Endodermal cell (in vitro differentiated cells): ENCODE measurements at places on chromosomes 3 and 15.
A peak's percentile ranks its signal among the peaks of the same experiment; 100 is the strongest.

DNA sequence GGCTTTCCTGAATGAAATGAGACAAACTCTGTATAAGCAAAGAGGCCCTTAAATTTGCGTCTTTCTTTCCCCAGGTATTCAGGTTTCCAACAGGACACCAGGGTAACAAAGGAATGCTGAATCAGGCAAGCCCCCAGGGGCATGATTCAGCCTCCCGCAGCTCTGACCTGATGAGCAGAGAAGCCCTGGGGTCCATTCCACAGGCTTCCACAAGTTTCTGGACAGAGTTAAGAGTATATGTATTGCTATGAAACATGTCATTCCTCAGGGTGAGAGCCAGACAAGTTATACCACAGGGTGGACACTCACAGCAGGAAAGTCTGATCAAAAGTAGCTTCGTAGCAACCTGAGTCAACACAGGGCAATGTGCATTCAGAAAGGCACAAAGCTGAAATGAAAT, 68.1 kb upstream of the CTNNB1 start:
- DNase-seq, result no peak

DNA sequence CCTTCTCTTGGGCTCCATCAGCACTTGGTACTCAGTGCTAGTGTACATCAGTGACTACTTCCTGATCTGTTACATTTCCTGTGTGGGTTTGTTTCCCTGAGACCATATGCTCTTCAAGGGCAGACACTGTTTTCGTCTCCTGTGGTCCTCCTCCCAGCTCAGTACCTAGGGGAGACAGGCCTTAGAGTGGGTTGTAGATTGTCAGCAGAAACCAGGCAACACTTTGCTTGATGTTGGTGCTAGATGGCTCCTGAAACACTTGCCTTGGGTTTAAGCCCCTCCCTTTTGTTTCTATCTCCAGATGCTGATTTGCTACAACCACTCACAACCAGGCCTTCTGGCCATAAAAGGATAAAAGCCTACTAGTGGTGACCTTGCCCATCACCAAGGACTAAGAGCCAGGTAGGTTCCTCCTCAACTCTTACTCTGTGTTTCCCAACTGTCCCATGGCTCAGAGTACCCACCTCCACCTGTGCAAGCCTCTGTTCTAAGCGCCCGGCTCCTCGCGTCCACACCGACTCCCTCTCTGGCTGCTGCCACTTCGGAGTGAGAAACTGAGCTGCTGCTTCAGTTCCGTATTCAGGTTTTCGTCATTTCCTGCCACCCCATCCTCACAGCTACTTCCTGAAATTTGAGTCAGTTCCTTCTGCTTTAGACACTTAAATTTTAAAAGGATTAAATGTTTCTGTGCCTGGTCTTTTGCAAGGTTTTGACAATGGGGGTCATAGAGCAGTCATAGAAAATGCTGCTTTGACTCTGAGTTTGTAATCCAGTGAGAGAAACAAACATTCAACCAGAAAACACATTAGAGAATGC, at the start of gene HCLS1:
HCLS1 (minus strand) TSS at position 548 of the 816 bp plus-strand sequence. CDS start 2,556 bp downstream, outside the sequence.
- no peak for DNase-seq

DNA sequence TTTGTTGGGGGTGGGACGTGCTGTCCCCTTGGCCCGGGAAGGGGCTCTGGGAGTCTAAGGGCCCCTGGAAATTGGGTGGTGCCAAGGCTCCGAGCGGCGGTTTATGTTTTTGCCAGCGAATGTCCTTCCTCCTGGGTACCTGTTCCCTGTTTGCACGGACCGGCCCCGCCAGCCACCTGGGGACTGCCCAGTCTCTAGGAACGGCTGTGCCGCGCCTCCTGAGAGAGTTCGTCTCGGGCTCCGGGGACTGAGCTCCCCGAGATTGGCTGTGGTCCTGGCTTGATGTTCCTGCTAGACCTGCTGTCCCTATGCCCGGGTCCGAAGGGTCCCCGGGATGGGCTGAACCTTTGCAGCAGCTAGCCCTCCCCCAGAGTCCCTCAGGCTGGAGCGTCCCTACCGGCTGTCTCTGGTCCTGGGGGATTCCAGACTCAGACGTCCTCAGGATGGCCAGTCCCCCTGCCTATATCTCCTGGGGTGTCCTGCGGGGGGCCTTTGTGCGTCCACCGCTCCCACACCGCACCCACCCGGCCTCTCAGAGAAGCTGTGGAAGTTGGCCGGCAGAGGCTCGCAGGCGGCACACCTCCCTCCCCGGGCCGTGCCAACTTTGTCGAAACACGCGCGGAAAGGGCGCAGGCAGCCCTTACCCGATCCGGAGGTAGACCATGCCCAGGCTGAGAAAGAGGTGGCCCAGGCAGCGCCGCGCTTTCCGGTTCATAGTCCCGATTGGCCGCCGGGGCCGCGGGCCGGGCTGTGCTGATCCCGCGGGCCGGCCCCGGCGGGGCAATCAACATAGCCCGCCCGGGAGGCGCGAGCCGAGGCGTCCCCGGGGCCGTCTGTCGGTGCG, 547 bp downstream of the WNT7A start:
- DNase-seq, result peak; percentile 86

GRCh38 chr3:45580112-45580765, 14.3 kb upstream of the LIMD1 start:
- no peak for DNase-seq

DNA sequence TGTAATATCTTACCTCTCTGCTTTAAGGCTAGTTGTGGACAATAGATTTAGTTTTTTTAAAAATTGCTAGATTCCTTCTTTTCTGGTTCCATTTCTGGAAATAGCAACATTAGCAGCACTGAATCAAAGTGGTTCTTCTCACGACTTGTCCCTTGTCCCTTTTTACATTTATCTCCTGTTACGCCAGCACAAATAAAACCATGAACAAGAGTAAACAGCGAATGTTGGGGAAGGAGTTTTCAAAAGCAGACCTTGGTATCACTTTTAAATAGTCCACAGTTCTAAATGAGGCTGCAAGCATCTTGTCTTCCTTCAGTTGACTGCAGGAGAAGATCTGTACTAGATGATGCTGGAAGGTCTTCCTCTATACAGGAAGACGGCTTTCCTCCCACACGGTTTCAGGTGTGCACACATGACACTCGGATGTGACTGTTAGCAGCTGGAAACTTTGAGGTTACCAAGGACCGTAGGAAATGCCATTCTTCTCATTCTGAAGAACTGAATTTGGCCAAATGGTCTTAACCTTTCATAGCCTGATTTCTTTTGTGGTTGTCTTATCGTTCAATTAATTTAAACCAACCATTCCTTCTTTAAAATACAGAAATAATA, 251.0 kb upstream of the ICE2 start:
- DNase-seq, result no peak

DNA sequence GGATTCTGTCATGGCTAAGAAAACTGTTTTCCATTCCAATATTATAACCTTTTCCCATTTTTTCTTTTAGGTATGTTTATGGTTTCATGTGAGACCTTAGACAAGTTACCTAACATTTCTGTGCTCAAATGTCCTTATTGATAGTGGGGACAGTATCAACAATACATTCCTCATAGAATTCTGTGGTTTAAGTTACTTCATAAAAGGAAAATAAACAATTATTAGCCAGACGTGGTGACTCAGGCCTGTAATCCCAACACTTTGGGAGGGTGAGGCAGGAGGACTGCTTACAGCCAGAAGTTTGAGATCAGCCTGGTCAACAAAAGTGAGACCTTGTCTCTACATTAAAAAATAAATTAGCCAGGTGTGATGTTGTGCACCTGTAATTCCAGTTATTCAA, 436.8 kb upstream of the CNTN4 start:
- DNase-seq, result no peak

DNA sequence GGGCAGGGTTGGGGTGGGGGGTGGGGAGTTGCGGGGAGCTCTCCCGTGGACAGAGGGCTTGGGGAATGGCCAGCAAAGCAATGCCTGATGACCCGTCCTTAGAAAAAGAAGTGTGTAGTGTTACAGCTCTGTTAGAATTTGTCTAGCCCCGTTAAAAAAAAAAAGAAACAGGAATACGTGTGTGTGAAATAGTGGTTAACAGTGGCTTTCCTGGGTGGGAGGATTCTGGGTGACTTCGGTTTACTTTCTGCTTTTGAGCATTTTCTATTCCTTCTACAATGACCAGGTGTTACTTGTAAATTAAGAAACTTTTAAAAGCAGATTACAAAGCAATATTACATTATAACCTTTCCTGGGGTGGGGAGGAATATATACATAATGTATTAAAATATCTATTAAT, 25.0 kb downstream of the H1-8 start:
- DNase-seq, result no peak

GRCh38 chr15:84921121-84921520, 36.7 kb downstream of the SLC28A1 start:
- DNase-seq, result no peak

DNA sequence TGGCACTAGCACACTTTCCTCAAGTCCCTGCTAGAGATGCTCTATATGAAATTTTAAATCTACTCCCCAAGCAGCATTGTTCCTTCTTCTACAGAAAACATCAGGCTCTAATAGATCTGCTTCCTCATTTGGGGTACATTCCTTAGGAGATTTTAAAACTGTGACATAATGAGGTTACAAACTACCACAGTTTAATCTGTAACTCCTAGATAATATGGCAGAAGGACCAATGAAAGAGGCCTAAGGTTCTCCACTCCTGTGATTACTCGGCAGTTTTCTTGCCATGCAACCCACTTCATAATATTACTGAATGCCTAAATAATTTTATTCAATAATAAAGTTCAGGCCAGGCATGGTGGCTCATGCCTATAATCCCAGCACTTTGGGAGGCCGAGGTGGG, 16.1 kb downstream of the ZNF106 start:
- DNase-seq, result no peak

DNA sequence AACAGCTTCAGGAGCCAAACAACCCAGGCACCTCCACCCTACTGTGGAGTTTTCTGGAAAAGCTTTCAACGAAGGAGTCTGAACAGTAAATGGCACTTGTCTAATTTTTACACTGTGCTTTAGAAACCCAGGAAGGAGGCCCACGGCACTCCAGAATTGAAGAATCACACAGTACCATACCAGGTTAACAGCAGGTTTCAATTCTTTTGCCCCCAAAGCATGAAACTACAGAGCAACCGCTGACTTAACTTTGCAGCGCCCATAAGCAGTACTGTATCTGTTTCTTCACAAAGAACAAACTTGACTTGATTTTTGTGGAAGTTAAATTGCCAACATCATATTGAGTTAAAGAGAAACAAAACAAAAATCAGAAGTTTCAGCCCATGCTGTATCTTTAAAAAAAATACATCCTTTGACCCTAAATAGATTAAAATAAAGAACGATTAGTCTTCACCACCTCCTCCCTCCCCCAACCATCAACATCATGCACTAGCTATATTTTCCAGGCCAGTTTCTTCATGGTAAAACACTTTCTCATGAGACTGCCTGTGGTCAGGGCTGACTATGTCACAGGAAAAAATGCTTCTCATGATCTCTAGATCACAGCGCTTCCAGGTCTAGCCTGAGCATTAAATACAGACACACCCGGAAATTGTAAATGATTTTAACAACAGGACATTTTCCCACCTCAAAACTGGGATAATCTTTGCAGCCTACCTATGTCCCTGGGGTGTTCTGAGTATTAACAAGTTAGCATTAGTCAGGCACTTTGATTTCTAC, 456.3 kb downstream of the FOXP1 start:
- DNase-seq, result no peak

DNA sequence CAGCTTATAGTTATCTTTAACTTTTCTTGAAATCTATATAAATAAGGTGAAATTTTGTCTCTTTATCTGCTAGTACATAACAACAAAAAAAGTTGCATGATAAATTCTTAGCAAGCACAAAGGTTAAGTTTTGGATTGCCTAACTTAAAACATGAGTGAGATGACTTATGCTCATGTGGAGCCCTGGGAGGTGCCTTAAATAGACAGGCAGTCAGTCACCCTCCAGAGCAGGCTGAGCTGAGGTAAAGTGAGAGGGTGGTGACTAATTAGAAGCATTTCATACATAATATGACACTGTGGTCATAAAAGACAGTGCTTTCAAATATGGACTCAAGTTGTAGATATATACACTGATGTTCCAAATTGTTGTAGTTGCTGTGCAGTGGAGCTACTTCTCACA, 14.6 kb upstream of the MME start:
- no peak for DNase-seq

DNA sequence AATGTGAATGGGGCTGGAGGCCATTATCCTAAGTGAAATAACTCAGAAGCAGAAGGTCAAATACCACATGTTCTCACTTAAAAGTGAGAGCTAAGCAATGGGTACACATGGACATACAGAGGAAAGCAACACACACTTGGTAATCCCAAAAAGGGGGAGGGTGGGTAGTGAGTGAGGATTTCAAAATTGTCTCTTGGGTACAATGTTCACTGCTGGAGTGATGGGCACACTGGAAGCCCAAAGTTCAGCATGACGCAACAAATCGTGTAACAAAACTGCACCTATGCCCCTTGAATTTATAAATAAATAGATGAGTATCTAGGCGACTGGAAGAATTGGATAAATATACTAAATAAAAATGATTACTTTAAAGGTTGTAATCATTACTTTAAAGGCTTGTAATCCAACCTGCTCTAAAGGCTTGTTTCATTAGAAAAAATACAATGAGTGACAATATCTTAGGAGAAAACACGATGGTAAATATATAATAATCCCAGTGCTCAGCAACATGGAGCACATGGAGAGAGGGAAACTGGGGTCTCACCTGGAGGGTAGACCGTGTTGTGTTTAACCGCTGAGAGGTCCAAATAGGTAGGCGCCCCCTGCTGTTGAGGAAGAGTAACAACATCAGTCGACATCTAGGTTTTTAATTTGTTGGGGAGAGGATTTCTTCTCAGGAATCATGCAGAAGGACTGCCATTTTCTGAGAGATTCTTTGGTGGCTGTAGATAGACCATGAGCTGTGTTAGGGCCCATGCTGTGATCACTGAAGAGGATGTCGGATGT, 78.5 kb upstream of the ROBO1 start:
- DNase-seq, result peak; percentile 71

- no peak for DNase-seq
Observed at GRCh38 chr3:17013050-17013449, 128.3 kb downstream of the PLCL2 start.

DNA sequence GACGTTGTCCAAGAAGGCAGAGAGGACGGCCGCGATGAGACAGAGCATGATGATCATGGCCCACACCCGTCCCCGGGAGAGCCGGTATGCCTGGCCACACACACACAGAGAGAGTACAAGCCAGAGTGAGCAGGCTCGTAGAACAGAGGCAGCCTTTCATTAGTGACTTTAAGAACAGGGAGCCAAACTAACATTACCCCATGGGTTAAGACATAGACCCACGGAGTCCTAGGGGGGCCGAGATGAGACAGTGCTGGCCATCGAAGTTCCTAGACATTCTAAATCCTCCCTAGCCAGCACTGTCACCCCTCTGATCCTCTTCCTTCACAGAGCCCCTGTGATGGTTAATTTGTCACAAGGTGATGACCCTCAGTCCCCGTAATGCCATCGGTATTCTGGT, 114.0 kb downstream of the OCA2 start:
- DNase-seq, result no peak
